PC-9 (cell line): ENCODE measurements at places on chromosomes 1 and 21.
A peak's percentile ranks its signal among the peaks of the same experiment; 100 is the strongest.

DNA sequence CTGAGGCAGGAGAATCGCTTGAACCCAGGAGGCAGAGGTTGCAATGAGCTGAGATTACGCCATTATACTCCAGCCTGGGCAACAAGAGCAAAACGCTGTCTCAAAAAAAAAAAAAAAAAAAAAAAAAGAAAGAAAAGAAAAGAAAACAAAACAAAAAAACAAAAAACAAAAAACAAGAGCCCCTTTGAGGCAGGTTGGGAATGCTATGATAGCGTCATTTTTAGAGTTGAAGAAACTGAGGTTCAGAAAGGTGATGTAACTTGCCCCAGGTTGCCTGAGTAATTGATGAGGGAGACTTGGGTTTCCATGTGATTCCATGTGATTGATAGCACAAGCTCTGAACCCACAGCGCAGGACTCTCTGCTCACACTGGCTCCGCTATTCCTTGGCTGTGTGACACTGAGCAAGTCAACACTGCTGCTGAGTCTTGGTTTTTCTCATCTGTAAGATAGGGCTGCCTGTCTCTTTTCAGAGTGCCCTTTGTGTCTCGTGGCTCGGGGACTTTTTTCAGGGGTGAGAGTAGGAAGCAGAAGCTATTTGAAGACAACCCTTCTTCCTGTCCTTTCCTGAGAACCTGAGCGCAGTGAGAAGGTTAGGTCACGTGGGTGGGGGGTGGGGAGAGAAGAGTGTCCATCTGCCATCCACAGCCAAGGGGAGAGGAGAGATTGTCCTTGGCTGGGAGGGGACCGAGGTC is 2.5 kb downstream of the CNR2 start:
- DNase-seq: no peak

GRCh38 chr1:41582351-41582750 is 97.9 kb upstream of the EDN2 start:
- no peak for DNase-seq

- DNase-seq: no peak
These were observed 11.5 kb downstream of the CD58 start for GRCh38 chr1:116559304-116559761.

GRCh38 chr1:40226192-40226591 is 21.5 kb upstream of the TMCO2 start:
- DNase-seq: no peak

DNA sequence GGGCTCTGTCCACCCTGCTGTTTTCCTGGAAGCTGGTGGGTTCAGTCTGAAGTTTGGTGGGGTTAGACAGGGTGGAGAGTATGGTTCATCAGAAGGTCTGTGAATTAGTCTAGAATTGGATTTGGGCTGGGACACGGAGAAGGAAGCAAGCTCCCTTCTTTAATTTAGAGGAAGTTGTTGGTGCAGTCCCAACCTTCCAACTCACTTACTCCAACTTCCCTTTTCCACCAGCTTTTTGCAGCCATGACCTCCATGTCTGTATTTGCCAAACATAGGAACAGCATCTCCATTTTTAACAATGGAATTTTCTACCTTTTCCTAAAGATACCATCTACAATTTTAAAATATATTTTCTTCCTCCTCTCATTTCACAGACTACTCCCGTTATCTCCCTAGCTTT is 28.5 kb upstream of the PRELP start:
- no peak for DNase-seq

DNA sequence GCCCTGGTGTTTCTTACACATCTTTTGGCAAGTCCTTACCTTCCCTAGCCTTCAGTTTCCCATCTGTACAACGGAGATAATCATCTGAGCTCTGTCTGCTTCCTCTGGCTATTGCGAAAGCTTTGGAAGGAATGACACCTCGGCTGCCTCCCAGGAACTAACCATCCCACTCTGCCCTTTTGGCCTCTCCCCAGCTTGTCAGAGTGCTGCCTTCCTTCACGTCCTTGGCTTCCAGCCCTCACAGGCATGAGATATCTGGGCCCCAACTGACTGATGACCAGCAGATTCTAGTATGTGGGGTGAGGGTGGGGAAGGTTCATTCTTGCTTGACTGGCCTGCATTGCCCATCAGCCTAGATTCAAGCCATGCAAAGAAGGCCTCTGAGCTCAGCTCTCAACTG is 253.1 kb upstream of the FGGY start:
- DNase-seq: peak; percentile 85

DNA sequence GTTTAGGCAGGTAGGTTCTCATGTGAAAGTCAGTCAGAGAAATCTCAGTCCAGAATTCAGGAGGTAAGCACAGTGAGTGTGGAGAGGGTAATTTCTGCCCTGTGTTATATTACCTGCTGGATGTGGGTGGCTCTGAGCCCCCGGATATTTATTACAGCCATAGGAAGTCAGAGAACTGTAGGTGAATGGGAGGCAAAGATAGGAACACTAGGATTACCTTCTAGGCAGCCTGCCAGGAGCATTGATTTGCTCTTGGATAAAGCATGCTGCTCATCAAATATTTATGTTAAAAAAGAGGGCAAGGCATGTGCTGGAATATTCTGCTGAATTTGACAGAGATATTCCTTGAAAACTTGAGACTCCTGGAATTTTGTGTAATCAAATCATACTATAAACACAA is 8.5 kb downstream of the GNG12 start:
- DNase-seq: no peak

- DNase-seq: no peak
These were observed 7.8 kb upstream of the CPLANE2 start for GRCh38 chr1:16244650-16245285.

DNA sequence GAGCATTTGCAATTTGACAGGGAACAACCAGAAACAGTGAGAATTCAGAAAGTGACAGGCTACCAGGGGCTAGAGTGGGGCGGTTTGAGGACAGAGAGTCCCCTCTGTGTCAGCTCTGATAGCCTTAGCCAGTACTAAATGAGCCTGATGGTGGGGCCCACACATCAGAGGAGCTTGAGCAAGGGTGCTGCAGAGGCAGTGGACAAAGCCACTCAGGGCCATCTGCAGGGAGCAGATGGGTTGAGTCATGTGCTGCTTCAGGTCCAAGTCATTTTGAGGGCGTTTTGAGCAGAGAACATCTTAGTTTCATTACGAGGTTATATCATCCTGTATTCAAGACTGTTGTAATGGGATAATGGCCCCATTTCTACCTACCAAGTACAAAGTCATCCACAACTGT is 7.7 kb downstream of the LRRC52 start:
- DNase-seq: no peak

GRCh38 chr1:159079525-159079924 is 3.0 kb upstream of the AIM2 start:
- no peak for DNase-seq

- DNase-seq: no peak
These were observed 509 bp downstream of the NVL start for GRCh38 chr1:224329484-224329841.

- no peak for DNase-seq
These were observed 7.9 kb upstream of the ADGRB2 start for GRCh38 chr1:31771891-31772668.

DNA sequence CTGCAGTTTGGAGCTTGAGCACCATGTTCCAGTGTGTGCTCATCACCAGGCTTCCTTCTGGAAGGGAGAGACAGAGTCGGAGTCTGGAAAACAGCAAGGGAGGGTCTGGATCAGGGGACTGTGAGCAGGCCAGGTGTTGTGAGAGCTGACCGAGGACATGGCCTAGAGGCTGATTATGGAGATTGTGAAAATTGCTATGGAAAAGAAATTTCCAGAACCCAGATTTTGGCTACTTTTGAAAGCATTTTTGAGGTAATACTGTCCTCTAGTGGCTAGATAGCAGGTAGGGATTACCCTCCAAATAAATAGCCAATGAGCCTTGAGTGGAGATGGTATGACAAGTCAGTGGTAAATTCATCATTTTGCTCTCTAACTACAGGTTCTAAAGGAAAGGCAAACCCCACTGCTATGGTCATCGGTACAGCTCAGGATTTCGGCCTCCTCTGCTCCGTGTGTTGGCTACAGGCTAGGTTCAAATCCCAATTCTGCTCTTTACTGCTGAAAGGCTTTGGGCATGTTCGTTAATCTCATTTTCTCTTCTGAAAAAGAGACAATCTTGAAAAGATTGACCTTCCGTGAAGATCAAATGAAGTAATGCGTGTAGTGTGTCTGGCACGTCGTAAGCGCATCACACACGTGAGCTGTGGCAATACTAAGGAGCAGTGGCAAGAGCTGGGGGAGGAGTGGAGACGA is 1.0 kb upstream of the HAO2 start:
- no peak for DNase-seq

GRCh38 chr1:67736750-67737149 is 51.7 kb downstream of the GADD45A start:
- no peak for DNase-seq

- no peak for DNase-seq
These were observed 181.8 kb upstream of the EDN2 start for GRCh38 chr1:41665962-41666917.

DNA sequence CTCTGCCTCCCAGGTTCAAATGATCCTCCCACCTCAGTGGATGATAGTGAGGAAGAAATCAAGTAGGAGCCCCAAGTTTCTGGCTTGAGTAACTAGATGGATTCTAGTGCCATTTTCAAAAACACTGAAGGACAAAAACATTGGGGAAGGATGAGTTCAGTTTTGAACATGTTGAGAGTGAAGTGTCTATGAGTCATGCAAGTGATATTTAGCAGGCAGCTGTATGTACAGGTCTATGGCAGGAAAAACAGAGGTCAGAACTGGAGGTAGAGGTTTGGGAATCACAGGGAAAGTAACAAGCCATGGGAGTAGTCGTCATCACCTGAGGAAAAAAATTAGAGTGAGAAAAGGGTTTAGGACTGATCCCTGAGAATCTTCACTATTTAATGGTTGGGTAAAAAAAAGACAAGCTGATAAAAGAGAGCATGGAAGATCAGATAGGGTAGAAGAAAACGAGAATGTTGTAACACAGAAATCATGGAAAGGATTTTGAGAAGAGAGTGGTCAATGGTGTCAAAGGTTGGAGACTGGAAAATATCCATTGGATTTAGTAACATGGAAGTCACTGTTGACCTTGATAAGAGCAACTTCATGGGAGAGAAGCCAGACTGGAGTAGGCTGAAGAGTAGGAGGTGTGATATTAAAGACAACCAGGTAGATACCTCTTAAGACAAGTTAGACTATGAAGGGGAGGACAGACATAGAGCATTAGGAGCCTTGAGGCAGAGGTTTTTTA is 53.1 kb downstream of the DIPK1A start:
- DNase-seq: no peak

DNA sequence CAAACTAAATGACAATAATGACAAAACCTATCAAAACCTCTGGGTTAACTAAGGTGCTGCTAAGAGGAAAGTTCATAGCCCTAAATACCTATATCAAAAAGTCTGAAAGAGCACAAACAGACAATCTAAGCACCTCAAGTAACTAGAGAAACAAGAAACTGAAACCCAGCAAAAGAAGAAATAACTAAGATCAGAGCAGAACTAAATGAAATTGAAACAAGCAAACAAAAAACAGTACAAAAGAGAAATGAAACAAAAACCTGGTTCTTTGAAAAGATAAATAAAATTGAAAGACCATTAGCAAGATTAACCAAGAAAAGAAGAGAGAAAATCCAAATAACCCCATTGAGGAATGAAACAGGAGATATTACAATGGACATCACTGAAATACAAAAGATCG is 44.8 kb upstream of the KIAA0040 start:
- DNase-seq: no peak

DNA sequence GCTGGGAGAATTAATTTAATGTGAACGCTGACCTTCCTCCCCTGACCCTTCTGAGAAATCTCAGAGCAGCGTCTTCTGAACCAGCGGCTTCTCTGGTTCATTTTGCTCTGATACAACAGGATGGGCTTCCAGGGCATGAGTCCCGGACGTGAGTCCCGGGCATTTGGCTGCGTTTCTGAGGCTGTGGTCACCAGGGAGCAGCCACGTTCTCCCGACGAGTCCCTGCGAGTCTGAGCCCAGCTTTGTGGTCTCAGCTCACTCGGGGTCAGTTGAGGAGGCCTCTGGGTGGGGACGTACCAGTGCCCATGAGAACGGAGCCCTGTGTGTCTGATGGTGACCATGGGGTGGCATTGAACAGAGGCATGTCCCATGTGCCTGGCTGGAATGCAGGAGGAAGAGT is 17.7 kb upstream of the OBSCN start:
- no peak for DNase-seq
